ENCODE measurements at places on chromosomes 2 and 18.

- no peak for DNase-seq
These were observed 90.1 kb upstream of the KLF7 start for GRCh38 chr2:207255565-207256470.

DNA sequence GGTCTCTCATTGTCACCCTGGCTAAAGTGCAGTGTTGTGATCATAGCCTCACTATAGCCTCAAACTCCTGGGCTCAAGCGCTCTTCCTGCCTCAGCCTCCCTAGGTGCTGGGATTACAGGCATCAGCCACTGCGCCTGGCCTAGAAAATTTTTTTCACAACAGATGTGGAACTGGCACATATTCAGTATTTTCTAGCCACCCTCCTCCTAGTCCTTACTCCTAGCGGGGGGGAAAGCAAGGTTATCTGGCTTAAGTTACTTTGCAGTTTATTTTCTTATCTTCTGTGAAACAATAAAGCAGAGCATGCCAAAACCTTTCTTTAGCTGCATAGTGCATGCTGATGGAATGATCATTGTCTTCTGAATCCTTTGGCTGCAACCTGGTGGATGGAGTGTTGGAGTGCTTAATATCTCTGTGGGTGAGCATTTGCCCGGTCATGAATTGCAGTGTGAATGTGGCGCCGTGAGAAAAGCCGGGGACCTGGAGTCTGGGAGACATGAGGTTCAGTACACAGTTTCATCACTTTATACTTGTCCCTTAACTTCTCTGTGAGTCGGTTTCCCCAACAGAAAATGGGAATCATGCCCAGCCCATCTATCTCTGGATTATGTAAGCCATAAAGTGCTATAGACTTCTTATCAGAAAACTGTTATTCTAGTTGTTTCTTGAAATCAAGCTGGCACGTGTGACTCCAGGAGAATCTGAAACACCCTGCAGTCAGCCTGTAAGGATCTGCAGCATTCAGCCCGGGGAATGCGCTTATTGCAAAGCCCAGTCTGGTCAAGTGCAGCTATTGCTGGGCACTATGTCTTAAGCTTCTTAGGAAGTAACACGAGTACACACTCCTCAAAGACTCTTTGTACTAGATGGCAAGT, 38.2 kb upstream of the MAP3K20 start:
- no peak for DNase-seq

DNA sequence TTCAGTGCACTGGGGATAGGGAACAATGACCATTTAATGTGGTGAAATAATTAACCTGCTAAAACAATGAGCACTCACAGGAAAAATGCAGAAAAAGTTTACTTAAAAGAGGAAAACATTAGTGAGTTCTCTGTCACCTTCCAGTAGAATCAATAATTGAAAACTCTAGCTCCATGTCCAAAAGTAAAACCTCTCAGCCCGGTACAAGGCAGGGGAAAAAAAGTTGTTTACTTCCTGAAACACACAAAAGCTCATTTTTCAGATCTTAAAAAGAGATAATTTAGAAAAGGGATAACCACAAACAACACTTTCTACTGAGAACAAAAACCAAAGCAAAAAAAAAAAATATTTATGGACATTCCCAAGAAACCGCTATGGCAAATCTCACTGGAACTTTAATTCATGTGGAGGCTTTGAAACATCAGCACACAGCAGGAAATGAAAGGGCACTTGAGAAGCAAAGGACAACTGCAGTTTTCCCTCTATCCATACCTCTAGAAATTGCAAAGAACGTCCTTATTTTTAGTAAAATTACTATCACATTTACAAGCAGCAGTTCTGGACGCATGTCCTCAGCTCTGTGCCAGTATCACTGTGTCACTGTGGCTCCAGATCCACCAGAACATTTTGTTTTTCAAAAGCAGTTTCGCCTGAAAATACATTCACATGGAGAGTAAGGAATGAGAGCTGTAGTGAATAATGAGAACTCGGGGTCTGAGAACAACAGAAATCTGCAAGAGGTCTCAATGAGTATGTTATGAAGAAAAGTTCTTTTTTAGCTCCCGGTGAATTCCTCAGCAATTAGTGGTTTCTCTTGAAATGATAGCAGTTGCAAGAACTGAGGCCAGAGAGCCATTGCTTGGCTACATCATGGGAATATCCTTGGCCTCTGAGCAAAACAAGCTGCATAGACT, 44.7 kb upstream of the DNAH7 start:
- DNase-seq, result no peak

DNA sequence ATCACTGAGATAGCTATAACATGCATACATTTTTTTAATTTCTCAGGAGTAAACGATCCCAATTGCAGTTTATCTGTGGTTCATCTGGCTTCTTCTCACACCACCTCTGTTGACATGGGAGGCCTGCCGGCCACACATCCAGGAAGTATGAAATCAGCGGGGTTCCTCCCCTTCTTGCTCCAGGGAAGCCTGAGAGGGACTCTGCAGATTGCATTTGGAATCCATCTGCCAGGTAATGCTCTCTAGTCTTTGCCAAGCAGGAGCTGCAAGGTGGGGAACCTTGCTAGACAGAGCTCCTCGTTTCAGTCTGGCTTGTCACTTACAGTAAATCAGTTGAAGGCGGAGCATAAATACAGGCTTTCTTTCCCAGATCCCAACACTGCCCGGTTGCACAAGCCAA, 49.9 kb downstream of the SOX11 start:
- no peak for DNase-seq

DNA sequence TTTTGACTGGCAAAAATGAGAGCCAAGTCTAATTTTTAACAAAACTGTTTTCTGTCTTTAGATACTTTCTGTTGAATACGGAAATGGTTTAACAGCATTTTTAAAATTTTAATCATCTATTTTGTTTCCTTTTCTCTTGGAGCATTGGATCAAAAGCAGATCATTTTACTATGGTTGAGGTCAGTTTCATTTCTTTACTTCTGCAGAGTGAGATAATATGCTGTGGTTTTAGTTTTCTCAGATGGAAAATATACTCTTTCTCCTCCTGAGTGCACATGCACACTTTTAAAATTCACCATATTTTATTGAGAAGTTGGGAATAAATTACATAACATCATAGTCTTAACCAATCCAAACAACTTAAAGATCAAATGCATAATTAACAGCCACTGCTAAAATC, 283.3 kb downstream of the SLC8A1 start:
- DNase-seq, result no peak

DNA sequence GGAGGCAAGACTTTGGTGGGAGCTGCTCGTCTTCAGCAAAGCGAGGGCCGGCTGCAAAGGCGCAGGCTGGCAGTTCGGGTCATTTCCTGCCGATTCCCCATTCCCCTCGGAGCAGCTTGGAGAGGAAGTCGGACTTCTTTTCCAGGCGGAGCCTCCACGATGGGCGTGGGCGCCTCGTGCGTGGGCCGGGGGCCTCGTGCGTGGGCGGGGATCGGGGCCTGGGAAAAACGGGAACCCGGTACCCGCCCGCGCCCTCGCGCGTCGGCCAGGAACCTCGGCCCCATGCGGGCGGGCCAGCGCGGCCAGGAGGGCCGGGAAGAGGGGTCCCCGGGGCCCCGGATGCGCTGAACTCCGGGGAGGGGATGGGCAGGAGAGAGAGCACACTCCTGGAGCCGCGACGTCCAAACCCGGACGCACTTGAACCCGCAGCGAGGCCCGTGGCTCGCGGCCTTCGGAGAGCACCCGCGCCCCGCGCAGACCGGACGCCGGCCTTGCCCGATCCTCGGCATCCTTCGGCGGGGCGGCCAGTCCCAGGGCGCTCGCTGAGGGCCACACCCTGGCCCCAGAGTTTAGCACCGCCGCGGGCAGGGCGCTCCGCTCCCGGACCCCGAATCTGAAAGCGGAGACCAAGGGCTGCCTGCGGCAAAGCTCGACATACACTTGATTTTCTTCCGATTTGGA, 368.4 kb downstream of the MTX2 start:
- no peak for DNase-seq

DNA sequence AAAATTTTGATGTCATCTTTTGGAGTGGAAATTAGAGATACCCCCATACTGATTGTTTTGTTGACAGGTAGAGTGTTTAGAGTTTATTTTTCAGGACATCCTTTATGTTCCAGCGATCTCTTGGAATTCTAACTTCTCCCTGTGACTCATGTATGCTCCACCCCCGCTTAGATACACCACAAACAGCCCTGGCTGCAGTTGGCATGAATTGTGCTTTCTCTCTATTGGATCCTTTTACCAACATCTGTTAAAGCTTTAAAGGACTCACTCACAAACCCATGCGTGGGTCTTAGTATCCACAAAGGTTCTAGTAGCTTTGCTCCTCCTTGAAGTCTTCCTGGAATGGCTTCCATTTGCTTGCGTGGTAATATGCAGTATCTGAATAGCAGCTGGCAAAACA, 409.5 kb upstream of the POU3F3 start:
- DNase-seq, result no peak

DNA sequence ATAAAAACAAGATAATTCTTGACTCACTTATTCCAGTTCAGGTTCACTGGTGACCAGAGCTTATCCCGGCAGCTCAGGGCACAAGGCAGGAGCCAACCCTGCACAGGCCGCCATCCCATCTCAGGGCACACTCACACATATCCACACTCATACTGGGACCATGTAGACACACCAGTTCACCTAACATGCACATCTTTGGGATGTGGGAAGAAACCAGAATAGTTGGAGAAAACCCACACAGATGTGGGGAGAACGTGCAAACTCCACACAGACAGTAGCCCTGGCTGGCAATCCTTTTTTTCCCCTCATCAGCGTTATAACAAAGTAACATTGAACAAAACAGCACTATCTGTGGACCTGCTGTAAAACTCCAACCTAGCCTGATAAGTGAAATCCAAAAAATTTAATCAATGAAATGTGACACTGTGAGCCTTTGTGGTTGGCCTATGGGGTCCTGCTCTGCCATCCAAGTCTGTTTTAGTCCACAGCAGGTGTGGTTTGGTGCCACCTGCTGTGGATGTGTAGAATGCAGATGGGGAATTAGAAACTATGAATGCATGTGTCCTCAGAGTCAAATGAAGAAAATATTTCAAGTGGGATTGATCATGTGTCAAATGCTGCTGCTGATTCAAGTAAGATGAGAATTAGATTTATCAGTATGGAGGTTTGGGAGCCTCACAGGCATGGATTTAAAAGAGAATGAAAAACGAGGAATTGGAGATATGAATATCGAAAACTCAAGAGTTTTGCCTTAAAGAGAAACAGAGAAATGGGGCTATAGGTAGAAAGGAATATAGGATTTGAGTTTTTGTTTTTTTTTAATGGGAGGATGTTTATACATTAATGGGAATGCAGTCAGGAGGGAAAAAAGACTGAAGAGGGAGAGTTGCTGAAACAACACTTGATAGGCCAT, 47.0 kb downstream of the UGP2 start:
- DNase-seq, result peak; percentile 5

- DNase-seq, result no peak
These were observed 539 bp upstream of the MOB4 start for GRCh38 chr2:197515315-197515738.

DNA sequence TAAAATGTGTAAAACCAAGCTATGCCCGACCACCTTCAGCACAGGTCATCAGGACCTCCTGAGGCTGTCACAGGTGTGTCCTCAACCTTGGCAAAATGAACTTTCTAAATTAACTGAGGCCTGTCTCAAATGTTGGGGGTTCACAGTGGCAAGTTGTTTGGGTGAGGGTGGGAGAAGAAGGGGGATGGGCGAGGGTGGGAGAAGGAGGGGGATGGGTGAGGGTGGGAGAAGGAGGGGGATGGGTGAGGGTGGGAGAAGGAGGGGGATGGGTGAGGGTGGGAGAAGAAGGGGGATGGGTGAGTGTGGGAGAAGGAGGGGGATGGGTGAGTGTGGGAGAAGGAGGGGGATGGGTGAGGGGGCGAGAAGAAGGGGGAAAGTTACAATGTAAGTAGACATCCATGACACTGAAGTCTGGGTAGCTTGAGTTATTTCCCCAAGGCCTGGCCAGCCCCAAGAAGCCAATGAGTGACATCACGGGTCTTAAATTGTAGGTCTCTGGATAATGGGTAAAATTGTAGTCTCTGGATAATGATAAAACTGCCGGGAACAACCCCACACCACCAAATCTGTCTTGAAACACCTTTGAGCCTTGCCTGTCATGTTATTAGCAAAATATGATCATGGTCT, 56.3 kb downstream of the TIMM21 start:
- DNase-seq, result peak; percentile 12

DNA sequence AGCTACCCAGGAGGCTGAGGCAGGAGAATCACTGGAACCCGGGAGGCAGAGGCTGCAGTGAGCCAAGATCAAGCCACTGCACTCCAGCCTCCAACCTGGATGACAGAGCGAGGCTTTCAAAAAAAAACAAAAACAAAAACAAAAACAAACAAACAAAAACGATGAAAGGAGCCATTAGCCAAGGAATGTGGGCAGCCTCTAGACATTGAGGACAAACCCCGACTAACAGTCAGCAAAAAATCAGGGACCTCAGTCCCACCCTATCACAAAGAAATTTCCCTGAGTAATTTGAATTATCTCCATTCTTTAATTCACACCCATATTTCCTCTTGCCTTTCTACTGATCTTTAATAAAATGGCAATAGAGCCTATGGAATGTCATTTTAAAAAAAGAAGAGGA, 75.8 kb downstream of the MBD2 start:
- no peak for DNase-seq

GRCh38 chr2:78281164-78281563, 744.3 kb upstream of the REG3G start:
- no peak for DNase-seq

DNA sequence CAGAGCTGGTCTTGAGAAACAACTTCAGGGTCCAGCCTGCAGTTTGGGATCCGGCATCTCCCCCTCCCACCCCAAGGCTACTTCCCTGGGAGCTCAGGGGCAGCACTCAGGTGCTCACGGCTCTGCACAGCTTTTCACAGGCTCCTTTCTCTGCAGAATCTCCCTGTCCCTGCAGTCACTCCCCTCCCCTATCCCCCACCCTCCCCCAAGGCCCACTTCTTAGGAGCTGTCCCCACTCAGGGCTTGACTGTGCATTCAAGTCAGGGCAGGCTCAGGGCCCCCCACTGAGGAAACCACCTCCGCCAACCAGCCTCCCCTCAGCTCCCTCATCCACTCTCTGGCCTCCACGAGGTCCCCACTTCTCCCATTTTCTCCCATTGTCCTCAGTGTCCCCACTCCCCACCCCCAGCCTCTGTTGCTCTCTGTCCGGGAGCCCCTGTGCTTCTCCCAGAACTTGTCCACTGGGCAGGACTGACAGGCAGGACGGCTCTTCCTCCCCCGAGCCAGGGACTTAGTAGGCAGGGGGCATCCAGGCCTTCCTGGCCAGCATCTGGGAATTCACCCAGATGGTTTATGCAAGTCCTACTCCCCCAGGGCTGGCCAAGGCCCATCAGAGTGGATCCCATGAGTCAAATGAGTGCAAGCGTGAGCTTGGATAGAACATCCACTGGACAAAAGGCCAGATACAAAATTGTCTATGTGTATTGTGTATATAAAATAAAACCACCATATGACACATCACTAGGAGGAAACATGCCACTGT, 7.6 kb downstream of the NMUR1 start:
- no peak for DNase-seq

Measured in stimulated activated naive CD4-positive, alpha-beta T cell (primary cell).